Stimulated activated CD4-positive, alpha-beta T cell treated with anti-CD3 and anti-CD28 coated beads, Interleukin-1b, Interleukin-23, amount 100 ng/mL, for 24 hours (primary cell): ENCODE measurements at places on chromosomes 1 and 21.

- DNase-seq, result no peak
Observed at GRCh38 chr1:119975006-119975405, 78.7 kb upstream of the ADAM30 start.

DNA sequence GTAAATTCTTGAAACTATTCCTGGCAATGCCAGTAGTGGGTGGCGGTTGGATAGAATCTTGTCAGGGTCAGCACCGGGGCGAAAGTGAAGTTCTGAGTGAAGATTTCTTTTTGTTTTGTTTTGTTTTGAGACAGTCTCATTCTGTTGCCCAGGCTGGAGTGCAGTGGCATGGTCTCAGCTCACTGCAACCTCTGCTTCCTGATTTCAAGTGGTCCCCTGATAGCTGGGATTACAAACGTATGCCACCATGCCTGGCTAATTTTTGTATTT, 33.3 kb downstream of the PCNT start:
- no peak for DNase-seq

- no peak for DNase-seq
Observed at GRCh38 chr1:201350884-201351283, 26.6 kb downstream of the TNNT2 start.

DNA sequence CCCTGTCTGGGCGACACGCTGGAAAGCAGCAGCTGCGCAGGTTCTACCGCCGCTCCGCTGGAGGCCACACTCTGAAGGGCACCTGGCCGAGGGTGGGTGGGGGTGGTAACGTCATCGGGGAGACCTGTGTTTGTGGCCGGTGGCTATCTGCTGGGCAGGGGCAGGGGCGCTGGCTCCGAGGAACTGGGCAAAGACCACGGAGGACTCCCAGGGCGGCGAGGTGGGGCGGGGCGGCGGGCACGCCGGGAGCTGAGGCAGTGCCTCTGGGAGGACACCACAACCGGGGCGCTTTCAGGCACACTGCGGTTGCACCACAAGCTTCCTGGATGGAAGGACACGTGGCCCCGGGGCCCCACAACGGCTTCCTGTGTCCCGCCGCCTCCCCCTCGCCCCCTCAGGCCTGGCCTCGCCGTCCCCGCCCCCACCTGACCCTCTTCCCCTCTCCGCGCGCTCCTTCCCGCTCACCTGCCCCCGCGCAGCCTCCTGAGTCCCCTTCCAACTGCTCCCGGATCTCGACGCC, 3.3 kb upstream of the DENND2D start:
- DNase-seq, result no peak

GRCh38 chr1:62906428-62906886, 122.5 kb downstream of the ATG4C start:
- DNase-seq, result no peak

- no peak for DNase-seq
Observed at GRCh38 chr1:171742577-171742922, 685 bp upstream of the VAMP4 start.

DNA sequence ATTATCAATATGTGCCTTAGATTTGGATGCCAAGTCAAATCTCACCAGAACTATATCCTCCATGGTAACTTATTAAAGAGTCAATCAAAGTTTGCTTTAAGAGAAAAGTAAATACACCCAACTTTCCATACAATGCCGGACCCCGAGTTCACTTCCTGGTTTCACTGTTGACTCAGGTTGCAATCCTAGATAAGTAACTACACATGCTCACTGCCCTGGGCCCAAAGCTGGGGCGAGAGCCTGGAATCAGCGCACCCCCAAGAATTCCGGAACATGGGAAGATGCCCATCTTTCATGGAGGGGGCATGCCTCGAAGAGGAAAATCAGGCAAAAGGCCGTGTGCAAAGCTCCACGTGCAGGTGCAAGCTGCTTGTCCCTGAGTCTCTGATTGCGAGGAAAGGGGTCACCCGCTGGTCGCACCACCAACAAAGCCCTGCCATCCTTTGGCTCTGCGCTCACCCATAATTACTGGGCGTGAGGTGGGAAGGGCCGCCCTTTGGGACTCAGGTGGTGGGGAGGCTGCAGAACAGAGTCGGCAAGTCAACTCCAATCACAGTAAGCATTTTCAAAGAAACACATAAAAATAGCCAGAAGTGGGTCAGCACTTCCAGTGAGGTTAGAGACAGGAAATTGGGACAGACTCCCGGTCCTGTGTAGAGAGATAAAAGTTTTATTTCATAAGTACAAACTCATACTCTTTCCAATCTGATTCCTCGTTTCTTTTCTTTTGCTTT, 167.7 kb downstream of the TOMM20 start:
- no peak for DNase-seq

- DNase-seq, result no peak
Observed at GRCh38 chr1:204714194-204714860, 28.8 kb upstream of the LRRN2 start.

- no peak for DNase-seq
Observed at GRCh38 chr21:38669186-38669585, 136.5 kb upstream of the ETS2 start.
